LHCN-M2 (cell line): ENCODE measurements at places on chromosomes 1 and 21.

- DNase-seq = no peak
These were observed 12.5 kb downstream of the RIMS3 start for GRCh38 chr1:40652979-40653378.

GRCh38 chr1:5221451-5221850 lies 567.0 kb downstream of the AJAP1 start:
- no peak for DNase-seq

DNA sequence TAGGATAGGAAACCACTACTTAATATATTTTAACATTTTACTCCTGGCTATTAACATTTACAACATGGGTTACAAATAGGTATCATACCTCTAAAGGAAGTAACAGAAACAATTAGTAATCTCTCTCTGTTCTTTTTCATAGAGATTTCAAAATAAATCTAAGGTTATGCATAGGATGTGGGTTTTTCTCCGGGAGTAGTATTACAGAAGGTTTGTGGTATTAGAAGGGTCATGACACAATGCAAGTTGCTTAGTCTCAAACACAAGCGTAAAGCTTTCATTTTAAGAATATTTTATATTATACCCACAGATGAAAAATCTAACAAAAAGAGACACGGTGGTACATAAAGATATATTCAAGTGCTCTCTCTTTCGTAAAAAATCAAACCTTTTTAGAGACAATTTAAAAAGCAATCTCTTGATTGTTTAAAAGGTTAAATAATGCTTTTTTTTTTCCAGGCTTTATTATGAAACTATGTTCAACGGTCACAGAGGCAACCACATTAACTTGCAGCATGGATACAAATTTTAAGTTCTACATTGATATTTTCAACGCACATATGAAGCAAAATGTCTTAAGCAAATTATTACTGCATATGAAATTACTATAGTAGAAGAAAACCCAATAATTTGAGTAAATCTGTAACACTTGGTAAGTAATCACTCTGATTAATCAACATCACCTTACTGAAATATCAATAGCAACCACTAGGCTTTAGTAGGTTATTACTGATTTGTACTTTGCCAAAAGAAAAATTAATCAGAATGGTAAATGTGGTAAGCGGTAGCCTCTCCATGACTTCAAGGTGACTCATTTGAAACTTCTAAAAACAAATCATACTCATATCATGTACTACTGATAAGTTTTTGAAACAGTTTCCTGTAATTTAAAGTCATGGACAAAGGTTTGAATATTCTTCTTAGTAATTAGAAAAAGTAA lies 97.4 kb upstream of the GFI1 start:
- peak; percentile 89 for DNase-seq

GRCh38 chr1:182664296-182664695 lies 20.1 kb downstream of the RGS8 start:
- DNase-seq = no peak

DNA sequence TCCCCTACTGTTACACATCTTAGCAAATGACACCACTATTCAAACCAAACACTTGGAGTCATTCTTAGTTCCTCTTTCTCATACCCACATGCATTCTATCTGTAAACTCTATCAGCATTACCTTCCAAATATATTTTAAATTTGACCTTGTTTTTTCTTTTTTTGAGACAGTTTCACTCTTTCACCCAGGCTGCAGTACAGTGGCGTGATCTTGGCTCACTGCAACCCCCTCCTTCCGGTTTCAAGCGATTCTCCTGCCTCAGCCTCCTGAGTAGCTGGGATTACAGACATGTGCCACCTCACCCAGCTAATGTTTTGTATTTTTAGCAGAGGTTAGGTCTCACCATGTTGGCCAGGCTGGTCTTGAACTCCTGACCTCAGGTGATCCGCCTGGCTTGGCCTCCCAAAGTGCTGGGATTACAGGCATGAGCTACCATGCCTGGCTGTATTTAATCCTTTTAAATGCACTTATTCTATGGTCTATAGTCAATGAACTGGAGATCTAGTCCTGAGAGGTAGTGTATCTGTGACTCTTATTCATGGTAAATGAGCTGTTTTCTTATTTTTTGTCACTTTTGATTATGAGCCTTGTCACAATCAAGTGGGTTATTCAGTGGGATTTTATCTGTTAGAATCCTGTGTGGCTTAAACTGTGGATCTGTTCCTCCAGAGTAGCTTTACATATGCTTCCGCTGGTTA lies 73.1 kb downstream of the GATAD2B start:
- no peak for DNase-seq

DNA sequence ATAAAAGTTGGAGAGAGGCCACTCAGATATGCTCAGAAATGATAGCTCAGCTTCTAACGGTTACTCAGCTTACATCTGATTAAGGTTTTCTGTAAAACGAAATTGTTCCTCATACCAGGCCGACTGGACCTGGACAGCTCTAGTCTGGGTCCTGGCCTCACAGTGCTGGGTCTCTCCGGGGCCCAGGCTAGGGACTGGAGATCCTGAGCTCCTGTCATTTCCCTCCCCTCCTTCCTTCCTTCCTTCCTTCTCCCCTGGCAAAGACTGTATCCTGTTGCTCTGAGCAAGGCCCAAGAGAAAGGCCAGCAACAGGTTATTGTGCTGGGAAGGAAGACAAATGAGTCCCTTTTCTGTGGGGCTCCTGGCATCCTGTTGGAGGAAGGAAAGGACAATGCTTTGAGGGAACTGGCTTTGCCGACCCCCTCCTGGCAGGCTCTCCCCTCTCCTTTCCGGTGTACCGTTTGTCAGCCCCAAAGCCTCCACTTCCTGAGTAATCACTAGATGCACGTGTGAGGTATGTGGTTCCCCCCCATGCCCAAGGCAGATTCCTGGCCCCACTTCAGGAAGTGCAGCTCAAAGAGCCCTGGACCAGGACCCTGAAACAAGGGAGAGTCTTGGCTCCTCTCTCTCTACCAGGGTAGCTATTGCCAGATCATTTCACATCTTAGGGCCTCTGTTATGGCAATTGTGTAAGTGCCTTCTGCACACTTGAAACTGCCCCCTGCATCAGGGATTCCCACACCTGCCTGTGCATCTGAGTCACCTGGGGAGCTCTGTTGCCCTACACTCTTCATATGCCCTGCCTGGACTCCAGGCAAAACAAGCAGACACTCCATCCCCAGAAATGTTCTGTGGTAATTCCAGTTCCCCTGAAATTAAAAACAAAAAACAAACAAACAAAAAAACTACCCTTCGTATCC lies 212.7 kb upstream of the FGGY start:
- DNase-seq = no peak

DNA sequence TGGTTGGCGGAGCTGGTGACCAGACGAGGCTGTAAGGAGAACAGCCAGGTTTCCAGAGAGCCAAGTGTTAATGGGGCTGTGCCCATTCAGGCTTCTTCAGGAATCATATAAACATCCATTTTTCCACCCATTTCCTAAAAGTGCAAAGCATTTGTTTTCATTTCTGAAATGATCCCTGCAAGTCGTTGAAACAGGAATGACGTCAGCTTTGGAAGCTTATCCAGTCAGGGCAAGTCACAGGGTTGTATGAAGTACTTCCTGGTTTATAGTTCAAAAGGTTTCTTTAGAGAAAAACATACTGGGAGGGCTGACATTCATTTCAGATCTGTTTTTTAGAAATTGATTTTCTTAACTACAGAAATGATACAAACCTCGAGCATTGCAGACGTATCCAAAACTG lies 29.2 kb downstream of the IGSF5 start:
- no peak for DNase-seq

- DNase-seq = no peak
These were observed 27.8 kb downstream of the WNT2B start for GRCh38 chr1:112536561-112536960.

DNA sequence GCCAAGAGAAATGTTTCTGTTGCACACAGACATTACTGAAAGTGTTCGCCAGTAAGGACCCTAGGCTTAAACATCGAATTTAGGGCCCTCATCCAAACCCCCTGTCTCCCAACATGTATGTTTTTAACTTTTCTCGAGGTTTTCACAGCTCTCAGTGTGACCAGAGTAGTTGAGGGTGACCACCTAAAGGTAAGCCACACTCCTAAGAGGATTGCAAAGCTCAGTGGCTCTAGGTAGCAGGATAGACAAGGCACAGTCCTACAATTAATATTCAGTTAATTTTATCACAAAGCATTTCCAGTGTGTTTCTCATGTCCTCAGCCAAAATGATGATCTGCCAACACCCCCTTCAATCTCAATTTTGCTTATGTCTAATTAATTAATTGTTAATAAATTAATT lies 695 bp upstream of the ALG14 start:
- DNase-seq = no peak

- DNase-seq = no peak
These were observed 43.2 kb downstream of the ELK4 start for GRCh38 chr1:205588636-205589035.

DNA sequence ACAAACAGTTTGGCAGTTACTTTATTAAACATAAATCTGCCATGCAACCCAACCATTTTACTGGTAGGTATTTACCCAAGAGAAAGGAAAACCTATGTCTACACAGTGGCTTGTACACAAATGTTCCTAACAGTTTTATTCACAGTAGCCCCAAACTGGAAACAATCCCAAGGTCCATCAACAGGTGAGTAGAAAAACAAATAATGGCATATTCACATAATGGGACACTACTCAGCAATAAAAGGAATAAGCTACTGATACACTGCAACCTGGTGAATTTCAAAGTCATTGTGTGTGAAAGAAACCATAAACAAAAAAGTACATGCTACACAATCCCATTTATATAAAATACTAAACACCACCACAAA lies 12.7 kb downstream of the KYAT3 start:
- no peak for DNase-seq

DNA sequence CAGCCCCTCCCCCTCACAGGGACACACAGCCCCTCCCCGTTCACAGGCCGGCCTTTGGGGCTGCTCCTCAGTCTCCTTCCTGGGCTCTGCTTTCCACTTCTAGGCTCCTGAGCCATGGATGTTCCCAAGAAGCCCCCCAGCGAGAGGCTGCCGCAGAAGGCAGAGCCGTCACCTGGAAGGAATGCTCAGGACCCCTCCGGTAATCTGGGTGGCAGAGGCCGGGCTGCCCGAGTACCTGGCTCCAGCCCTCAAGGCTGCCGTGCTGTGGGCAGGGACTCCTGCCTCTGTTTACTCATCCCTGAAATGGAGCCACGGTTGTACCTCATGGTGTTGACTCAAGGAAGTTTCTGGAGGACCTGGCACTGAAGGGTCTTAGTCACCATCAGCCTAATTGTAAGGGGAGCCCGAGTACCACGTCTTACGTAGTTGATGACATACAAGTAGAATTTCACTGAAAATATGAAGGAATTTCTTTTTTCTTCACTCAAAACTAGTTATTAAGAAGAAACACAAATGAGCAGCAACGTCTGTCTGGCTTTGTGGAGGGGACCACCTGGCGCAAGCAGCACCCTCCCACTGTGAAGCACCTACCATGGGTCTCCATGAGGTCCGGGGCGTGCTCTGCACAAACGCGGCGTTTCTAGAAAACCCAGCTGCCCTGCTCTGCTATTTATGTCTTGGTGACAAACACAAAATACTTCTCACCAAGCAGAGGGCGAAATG lies 33.7 kb downstream of the PRDM15 start:
- no peak for DNase-seq

DNA sequence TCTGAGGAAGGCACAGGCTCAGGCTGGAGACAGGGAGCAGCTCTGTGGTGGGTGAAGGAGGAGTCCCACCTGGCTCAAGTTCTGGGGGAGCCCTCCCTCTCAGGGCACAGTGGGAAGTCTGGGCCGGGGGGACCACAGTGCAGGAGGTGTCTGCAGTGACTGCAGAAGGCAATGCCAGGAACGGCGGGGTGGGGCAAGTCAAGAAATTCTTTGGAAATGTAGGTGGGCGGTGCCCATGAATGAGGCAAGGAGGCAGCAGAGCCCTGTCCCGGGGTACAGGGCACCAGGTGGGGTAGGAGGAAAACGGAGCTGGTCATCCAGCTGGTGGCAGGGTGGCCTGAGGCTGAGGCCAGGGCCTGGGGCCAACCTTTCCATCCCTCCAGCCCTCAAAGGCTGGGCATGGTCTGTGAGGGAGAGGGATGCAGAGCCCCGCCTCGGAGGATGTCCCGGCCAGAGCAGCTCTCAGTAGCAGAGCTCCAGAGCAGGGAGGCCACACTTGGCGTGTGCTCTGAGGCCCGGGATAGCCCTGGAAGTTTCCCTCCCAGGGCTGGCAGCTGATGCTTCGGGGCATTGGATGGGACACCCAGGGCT lies 4.7 kb downstream of the TFF3 start:
- DNase-seq = no peak

- no peak for DNase-seq
These were observed 227.3 kb upstream of the KIAA0040 start for GRCh38 chr1:175419684-175420517.

DNA sequence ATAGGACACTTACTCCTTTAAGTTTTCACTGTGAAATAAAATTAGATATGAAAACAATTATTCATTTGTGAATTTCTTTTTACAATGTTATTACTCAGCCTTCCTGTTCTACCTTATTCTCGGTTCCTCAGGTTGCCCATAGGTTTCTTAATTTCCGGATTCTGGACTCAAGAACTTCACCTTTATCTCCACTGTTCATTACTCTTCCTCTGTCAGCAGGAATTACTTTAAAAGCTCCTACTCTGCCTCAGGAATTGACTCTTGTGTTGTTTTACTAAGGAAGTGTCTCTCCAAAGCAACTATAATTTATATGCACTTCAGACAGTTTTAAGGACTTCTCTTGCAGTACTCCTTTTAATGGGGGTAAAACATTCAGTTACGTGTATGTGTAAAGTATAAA lies 123.8 kb downstream of the OSBPL9 start:
- no peak for DNase-seq

DNA sequence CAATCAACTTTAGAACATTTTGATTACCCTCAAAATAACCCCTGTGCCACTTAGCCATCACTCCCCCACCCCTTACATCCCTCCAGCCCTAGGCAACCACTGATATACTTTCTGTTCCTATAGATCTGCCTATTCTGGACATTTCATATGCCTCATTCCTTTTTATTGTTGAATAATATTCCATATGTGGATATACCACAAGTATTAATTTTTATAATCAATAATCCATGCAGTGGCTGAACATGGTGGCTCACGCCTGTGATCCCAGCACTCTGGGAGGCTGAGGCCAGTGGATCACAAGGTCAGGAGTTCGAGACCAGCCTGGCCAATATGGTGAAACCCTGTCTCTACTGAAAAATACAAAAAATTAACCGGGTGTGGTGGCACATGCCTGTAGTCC lies 20.1 kb upstream of the MED18 start:
- DNase-seq = no peak

- DNase-seq = no peak
These were observed 5.0 kb upstream of the ADAMTSL4 start for GRCh38 chr1:150544204-150544603.

DNA sequence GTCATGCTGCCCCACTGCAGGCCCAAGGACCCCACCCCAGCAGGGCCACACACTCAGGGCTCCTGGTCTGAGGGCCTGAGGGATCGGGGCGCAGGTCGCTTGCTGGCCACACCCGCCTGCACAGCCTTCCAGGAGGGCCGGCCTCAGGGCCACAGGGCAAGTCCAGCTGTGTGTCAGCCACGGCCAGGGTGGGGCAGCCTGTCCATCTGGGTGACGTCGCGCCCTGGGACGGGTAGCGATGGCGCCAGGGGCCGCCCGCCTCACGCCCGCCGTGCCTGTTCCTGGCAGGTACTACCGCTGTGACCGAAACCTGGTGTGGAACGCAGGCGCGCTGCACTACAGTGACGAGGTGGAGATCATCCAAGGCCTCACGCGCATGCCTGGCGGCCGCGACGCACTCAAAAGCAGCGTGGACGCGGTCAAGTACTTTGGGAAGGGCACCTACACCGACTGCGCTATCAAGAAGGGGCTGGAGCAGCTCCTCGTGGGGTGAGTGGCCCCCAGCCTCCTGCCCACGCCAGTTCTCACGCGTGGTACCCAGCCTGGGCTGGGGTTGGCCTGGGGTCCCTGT lies 2.5 kb downstream of the COL6A1 start:
- DNase-seq = no peak

- no peak for DNase-seq
These were observed 352.4 kb downstream of the PTBP2 start for GRCh38 chr1:97073936-97074335.
